ENCODE measurements at places on chromosomes 5 and 9.

GRCh38 chr5:79924936-79925893 is 65.8 kb downstream of the MTX3 start:
- DNase-seq, result peak; percentile 11

DNA sequence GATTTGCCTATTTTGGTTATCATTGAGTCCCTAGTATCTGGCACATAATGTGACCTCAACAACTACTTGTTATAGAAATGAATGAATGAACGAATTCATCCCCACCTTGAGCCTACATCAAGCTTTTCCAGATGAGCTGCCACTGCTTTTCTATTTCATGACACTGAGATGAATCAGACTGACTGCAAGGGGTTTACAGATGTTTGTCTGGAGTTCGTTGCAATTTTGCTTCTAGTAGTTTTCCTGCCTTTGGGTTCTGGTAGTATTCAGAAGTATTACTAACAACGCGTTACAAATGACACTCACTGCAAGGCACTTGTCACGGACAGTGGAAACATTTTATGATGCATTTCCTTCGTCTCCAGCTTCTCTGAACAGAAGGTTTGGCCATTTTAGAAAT is 222.3 kb downstream of the CD180 start:
- no peak for DNase-seq

GRCh38 chr5:178182158-178182876 is 4.9 kb downstream of the GMCL2 start:
- DNase-seq, result no peak

GRCh38 chr5:150774145-150774544 is 4.4 kb upstream of the SMIM3 start:
- DNase-seq, result no peak

DNA sequence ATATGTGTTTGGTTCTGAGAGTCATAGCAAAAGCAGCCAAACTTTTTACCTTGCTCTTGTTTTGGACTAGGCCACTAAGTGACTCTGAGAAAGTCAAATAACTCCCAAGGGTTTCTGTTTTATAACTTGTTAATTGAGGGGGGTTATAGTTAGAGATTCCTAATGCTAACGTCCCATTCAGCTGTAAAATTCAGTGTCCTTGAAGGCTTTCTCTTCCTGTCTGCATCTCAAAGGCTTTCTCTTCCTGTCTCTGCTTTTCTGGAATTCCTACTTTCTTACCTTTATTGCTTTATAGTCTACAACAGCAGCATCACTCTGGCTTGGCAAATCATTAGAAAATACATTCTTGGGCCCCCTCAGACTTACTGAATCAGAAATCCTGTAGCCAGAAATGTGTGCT is 479.5 kb upstream of the SEMA6A start:
- no peak for DNase-seq

GRCh38 chr5:126947146-126948010 is 83.0 kb downstream of the MARCHF3 start:
- DNase-seq, result no peak

- DNase-seq, result no peak
Observed at GRCh38 chr9:123990427-123990826, 21.1 kb upstream of the LHX2 start.

DNA sequence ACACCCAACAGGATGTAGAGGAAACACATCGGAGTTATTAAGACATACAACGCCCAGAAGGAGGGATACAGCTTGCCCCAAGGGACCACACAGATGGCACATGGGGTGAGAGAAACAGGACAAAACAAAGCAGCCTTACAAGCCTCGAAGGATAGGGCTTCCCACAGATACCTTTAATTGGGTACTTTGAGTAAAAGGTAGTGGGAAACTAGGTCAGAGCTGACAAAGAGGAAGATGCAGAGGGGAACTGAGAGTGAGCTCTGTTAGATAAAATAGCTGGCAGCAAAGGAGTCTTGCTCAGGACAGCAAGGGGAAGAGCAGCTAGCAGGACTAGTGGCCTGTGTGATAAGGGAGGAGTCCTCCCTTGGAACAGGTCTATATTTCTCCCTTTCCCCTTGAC is 48.2 kb downstream of the OTP start:
- DNase-seq, result no peak

DNA sequence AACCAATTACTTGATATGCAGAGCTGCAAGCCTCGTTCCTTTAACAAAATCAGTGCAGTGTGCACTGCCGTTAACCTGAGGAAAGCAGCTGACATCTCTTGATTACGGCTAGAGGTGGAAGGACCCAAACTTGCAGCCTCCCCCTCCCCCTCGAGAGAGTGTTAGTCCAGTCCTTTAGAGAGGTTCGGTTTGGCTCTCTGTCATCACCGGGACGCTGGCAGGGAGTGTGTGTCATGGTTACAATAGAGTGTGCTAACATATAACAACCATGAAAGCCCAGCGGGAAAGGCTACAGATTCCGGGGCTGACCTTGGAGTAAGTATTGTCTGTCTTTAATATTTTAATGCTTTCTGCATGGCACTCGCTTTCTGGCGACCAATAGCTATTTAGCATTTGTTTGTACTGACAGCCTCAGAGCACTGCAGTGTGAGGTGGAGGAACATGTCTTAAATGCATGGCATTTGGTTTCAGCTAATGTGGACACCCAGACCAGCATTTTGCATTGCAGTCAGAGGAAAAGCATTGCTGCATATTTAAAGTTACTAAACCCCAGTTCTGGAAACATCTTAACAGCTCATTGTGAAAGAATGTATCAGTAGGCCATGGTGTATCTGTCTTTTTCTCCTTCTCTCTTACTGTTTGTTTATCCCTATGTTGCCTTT is 237.5 kb downstream of the CD180 start:
- no peak for DNase-seq

DNA sequence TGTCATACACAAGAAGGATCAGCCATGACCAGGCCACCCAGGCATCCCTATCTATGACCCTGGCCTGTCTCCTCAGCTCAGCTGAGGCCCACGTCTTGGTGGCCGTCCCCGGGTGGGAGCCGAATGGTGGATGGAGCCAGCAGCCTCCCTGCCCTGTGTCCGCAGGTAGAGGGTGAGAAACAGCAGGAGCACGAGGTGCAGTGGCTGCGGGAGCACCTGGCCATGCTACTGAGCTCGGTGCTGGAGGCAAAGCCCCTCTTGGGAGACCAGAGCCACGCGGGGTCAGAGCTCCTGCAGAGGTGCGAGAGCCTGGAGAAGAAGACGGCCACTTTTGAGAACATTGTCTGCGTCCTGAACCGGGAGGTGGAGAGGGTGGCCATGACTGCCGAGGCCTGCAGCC is 24.5 kb downstream of the FBXW5 start:
- DNase-seq, result no peak

DNA sequence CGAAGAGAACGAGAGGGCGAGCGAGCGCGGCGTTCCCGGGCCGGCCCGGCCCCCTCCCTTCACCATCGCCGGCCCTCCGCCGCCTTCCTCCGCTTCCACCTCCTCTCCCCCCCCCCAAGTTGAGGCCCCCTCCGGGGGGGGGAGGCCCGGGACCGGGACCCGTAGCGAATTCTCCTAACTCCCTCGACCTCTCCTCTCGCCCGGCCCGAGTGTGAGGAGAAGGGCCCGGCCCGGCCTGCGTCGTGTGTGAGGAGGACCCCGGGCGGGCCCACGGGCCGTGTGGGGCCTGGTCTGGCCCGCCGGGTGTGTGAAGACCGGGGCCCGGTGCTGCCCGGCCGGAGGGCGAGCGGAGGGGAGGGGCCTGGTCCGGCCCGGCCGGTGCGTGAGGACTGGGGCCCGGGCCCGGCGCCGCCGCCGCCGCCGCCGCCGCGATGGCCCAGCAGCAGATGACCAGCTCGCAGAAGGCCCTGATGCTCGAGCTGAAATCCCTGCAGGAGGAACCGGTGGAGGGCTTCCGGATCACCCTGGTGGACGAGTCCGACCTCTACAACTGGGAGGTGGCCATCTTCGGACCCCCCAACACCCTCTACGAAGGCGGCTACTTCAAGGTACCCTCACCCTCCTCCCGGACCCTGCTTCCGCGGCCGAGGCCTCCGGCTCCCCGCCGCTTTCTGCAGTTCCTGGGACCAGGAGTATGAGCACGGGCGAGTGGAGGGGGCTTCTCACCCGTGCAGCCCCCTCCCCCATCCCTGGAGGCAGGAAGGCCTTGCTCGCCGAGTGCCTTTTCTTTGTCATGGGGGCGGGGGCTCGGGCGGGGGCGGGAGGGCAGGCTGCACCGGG is 587 bp downstream of the UBE2R2 start:
- peak; percentile 50 for DNase-seq

DNA sequence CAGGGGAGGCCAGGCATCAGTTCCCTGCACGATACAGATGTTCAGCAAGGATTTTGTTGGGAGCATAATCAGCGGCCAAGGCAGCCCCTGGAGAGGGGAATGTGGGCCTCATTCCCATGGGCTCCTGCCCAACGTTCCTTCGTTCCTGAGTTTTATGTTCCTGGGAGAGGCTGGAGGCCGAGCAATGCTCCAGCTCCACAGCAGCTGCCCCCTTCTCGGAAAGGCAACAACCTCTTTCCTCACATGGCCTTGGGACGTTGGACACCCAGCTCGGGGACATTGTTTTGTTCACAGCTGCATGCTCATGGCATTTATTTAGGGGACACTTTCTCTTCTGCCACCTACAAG is 63.8 kb upstream of the COL15A1 start:
- DNase-seq, result no peak

- DNase-seq, result no peak
Observed at GRCh38 chr5:33048315-33048714, 337.2 kb downstream of the NPR3 start.

Measured in stimulated activated CD4-positive, alpha-beta T cell treated with anti-CD3 and anti-CD28 coated beads, Interleukin-4, amount 100 ng/mL, for 4 hours (primary cell).